Stimulated activated CD4-positive, alpha-beta T cell treated with anti-CD3 and anti-CD28 coated beads, Interleukin-1b, Interleukin-23, amount 100 ng/mL, for 1 hour (primary cell): ENCODE measurements at places on chromosomes 2 and 18.

DNA sequence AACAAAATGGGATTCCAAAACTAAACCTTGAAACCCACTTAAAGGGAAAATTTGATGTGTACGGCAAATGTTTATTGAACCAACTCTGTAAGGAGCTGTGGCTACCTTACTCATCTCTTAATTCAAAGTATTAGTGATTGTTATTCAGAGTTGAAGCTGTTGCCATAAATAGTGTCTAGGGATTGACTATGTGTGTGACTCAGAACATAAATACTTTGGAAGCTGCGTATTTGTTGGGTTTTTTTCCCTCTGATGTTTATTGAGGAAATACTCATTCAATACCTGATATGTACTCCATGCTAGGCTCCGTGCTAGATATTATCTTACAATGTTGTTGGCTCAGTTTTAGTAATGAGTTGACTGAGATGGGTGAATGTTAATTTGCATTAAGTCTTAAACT is 90.4 kb downstream of the PTRHD1 start:
- no peak for DNase-seq

- DNase-seq, result no peak
These were observed 44.8 kb downstream of the ASAP2 start for GRCh38 chr2:9251154-9252001.

DNA sequence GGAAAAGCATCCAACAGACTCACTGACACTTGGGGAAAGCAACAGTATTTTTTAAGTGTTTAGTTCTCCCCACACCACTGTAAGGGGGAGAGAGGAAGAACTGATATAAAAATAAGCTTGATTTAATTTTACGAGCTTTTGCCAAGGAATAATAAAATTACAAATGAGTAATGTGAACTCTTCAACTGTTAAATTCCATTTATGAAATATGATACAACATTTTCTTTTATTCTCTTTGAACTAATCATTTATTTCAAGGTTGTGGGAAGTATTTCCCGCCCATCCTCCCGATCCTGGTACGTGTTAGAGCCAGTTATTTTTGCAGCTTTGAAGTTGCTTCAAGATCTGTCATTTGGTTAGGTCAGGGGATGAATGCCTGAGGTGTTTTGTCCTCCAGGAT is 35.2 kb downstream of the WDPCP start:
- DNase-seq, result no peak

- no peak for DNase-seq
These were observed 38.3 kb downstream of the OXER1 start for GRCh38 chr2:42725657-42726056.
